Stimulated activated CD4-positive, alpha-beta T cell treated with anti-CD3 and anti-CD28 coated beads, Interleukin-4, amount 100 ng/mL, for 1 hour (primary cell): ENCODE measurements at places on chromosomes 2 and 18.

GRCh38 chr2:180578441-180578840 lies 402.0 kb upstream of the UBE2E3 start:
- DNase-seq: no peak

- no peak for DNase-seq
Observed at GRCh38 chr2:38038682-38039081, 37.3 kb downstream of the CYP1B1 start.

DNA sequence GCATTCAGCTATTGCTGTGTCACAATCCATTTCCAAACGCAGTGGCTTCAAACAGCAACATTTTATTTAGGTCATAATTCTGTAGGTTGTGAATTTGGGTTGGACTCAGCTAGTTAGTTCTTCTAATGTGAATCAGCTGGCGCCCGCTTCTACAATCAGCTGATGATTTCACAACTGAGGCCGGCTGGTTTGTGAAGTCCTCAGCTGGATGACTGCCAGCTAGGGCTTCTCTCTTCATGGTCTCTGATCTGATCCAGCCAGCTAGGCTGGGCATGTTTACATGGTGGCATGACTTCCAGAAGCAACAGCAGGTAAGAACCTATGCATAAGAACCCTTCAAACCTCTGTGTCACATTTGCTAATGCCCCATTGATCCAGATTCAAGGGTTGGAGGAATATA lies 172.0 kb downstream of the SLC4A10 start:
- no peak for DNase-seq

DNA sequence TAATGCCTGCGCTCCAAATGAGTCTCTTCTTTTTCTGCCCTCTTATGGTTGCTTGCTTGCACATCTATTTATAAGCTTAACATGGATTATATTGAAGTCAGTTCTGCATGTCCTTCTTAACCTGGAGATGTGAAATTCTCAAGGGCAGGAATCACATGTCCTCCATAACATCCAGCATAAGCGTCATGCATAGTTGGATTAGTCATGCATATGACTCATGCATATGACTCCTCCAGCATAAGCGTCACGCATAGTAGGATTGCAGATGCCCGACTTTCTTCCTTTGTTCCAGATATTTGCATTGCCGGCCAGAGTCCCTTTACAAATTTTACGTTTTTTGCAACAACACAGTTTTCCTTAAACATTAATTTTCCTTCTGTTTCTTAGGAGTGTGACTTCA lies 308.6 kb downstream of the TGIF1 start:
- no peak for DNase-seq

- DNase-seq: no peak
Observed at GRCh38 chr2:29916571-29916970, 4.8 kb downstream of the ALK start.

GRCh38 chr18:26875040-26875654 lies 9.6 kb upstream of the AQP4 start:
- DNase-seq: no peak

GRCh38 chr2:204184226-204184625 lies 247.7 kb downstream of the ICOS start:
- no peak for DNase-seq

DNA sequence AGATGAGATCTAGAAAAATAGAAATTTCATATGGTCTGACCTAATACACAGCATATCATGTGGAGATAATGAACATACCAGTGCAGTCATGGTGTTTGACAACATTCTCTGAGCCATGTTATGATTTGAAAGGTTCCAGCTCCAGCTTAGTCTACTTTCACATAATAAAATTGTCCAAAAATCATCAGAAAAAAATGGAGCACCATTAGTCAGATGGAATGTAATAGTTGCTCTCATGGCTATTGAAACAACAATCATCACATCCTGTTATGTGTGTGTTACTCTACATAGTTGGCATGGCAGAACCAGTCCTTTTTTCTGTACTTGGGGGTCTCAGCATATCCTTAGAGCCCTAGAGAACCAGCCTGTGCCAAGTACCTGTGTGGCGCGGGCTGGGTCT lies 678.9 kb upstream of the FANCL start:
- no peak for DNase-seq

DNA sequence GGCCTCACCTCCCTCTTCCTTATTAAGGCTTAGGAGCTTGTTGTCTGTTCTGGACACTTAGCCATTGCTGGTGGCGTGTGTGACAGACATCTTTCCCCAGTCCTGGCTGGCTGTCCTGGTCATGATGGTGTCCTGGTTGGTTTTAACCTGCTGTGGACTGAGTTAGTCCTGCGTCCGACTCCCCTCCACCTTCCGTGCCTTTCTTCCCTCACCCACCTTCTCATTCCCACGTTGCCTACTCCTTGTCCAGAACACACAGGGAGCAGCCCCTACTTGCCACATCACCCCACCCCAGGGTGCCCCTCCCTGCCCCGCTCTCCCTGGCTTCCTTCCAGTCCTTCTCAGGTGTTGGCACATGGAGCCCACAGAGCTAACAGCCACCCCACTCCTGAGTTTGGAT lies 9.5 kb downstream of the ANO7 start:
- DNase-seq: no peak

GRCh38 chr2:196990092-196990491 lies 63.6 kb upstream of the PGAP1 start:
- no peak for DNase-seq

DNA sequence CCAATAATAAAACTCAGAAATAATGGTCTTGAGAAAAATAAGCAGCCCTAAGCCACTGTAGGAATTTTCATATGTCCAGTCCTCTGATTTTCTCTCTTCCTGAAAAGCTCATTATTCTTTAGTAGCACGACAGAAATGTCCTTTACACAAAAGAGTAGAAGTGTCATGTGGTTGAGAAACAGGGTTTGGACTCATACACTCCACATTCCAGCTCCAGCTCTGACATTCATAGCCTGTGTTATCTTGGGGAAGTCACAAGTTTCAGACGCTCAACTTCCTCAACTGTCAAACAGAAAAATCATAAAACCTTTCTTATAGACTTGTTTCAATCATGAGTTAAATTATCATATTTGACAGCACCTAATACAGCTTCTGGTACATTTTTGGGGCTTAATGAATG lies 511.5 kb downstream of the TNS1 start:
- DNase-seq: no peak

DNA sequence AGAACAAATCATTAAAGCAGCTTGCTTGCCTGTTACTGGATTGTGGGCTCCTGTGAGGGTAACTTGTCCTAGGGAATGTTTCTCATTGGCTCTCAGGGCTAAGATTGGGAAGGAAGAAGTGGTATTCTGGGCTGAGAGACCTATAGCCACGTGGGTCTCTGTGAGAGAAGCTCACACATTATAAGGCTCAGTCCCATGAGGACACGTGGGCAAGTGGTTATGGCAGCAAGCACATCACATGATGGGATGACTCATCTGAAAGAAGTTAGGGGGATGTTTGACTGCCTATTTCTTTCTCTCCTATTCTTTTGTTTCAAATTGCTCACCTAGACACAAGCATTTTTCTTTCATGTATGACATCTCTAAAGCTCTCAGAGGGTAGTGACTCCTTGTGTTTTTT lies 418.0 kb upstream of the ST6GAL2 start:
- DNase-seq: no peak

DNA sequence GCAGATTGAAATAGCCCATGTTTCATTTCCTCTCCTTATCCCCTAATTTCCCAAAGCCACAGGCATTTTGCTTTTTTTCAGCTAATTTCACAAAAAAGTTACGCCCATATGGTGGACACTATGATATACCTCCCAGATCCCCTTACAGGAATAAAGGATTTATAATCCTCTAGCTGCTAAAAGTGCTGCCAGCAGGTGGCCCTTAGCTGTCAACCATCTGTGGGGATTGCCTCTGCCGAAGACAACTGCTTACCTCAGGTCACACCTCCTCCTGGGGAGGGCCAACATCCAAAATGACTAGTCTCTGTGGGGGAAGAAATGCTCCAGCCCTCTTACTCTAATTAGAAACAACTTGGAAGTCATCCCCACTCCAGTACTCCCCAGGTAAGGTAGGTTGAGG lies 61.0 kb upstream of the EPB41L3 start:
- no peak for DNase-seq

DNA sequence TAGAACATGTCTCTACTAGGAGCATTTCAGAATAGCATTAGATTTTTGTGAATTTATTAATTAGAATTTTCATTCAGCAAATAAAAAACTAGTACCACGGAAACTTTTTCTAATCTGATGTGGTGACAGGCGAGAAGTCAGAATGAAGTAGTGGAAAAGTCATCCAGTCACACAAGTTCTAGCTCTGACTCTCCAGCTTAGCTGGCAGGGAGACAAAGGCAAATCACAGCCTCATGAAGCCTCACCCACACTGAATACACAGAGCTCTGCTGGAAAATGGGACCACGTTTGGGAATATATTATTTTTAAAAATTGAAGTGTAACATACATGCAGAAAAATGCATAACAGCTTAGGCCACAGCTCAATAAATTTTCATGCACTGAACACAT lies 86.1 kb downstream of the L3MBTL4 start:
- no peak for DNase-seq
